Activated T-cell treated with anti-CD3 and anti-CD28 coated beads, Interleukin-2, amount 50 U/mL, for 48 hours (primary cell): ENCODE measurements at places on chromosomes 1 and 21.
A peak's percentile ranks its signal among the peaks of the same experiment; 100 is the strongest.

- no peak for DNase-seq
Measured at GRCh38 chr1:195594322-195594721, 1013.9 kb downstream of the KCNT2 start.

GRCh38 chr1:42936309-42937078 is 22.2 kb downstream of the SLC2A1 start:
- DNase-seq: peak; percentile 55

DNA sequence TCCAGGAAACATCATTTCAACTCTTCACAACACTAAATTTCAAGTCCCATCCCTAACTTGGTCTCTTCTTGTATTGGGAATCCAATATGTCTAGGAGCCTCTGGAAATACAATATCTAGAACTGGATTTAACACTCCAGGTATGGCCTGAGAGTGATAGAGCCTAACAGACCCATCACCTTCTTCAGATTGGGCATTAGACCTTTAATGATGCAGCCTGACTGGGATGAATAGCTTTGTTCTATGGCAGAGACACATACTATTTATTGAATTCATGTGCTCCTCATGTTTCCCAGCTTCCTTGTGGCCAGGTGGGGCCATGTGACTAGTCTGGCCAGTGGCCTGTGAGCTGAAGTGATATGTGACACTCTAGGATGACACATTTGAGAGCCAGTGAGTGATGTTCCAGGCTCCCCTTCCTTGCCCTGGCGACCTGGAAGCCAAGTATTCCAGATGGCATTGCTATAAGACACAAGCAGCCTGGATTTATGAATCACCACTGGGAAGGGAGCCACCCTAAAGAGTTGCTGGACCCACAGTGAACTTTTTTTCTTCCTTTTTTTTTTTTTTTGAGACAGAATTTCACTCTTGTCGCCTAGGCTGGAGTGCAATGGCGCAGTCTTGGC is 31.0 kb upstream of the POU3F1 start:
- DNase-seq: no peak

DNA sequence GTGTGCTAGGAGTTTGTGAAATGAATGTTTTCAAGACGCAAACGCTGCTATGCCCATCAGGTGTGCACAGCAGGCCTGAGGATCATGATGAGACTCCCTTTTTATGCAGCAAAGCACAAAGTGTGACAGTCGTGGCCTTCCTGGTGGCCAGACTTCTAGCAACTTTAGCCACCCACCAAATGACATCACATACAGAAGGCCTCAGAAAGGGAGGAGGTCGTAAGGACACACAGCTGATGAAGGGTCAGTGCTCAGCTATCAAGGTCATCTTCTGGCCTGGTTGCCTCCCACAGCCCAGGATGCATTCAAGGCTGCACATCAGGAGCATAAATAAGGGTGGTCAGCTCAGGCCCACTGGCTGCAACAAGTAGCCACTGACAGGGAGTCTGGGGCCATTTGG is 36.6 kb downstream of the BMP8A start:
- DNase-seq: no peak

DNA sequence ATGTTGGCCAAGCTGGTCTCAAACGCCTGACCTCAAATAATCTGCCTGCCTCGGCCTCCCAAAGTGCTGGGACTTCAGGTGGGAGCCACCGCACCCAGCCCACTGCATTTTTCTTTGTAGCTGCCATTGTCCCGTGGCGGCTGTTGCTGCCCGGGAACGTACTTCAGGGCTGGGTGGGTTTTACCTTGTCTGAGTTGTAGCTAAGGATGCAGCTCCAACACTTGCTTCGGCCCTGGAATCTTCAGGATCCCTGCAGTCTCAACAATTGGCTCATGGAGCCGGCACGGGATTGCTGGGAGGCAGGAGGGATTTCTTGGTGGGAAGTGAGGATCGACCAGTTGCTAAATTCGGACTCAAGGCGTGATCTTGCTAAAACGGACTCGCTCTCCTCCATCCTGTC is 10.7 kb downstream of the TNFRSF8 start:
- DNase-seq: no peak

- DNase-seq: no peak
Measured at GRCh38 chr1:213171711-213172110, 120.7 kb downstream of the RPS6KC1 start.

- no peak for DNase-seq
Measured at GRCh38 chr1:157245823-157246222, 107.6 kb upstream of the ETV3 start.

GRCh38 chr1:218425647-218426342 is 80.7 kb downstream of the TGFB2 start:
- DNase-seq: no peak

DNA sequence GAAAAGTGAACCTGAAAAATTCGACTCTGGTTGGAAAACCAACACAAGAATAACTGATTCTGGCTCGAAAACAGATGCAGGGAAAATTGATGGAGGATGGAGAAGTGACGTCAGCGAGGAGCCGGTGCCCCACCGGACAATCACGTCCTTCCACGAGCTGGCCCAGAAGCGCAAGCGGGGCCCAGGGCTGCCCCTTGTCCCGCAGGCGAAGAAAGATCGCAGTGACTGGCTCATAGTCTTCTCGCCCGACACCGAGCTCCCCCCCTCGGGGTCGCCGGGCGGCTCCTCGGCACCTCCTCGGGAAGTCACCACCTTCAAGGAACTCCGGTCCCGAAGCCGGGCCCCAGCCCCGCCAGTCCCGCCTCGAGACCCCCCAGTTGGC is 1.9 kb downstream of the RUSC1 start:
- DNase-seq: no peak

DNA sequence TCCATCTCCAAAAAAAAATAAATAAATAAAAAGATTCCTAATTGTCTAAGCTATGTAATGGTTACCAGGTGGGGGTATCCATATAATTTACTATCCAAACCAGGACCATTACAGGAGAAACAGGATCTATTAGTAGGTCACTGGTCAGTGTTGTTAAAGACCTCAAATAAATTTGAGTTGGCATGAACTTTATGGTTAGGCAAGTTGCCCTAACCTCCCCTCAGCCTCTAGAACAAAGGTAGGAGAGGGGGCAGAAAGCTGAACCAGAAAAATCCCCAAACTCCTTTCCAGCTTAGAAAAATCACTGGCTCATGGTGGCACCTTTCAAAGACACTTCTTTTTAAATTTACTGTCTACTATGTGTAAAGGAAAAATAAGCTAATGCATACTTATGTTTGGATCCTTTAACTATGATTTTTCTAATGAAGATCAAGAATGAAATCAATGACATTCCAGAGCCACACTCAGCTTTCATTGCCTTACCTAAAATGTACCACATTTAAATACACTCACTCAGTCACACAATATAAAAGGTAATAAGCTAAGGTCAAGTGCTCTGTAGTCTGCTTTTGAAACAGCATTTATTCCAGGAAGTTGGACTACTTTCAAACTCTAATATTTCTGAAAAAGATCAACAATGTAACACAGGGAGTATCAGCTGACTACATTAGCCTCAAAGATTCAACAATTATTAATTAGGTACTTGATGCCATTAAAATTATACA is 13.8 kb downstream of the EIF4G3 start:
- DNase-seq: no peak

DNA sequence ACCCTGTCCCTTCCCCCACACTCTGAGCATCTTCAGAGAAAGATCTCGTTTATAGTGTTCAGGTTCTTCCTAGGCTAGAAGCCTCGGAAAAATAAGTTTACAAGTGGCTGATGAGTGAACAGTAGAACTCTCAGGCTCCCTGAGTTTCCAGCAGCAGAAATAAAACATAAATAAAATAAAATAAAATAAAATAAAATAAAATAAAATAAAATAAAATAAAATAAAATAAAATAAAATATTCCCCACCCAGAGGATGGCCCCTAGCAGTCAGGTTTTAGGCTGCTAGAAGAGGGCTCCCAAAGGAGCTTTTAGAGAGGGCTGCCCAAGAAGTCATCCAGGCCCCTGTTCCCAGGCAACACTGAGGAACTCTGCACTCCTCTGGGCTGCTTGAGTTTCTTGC is 55.1 kb downstream of the KCNC4 start:
- DNase-seq: no peak

DNA sequence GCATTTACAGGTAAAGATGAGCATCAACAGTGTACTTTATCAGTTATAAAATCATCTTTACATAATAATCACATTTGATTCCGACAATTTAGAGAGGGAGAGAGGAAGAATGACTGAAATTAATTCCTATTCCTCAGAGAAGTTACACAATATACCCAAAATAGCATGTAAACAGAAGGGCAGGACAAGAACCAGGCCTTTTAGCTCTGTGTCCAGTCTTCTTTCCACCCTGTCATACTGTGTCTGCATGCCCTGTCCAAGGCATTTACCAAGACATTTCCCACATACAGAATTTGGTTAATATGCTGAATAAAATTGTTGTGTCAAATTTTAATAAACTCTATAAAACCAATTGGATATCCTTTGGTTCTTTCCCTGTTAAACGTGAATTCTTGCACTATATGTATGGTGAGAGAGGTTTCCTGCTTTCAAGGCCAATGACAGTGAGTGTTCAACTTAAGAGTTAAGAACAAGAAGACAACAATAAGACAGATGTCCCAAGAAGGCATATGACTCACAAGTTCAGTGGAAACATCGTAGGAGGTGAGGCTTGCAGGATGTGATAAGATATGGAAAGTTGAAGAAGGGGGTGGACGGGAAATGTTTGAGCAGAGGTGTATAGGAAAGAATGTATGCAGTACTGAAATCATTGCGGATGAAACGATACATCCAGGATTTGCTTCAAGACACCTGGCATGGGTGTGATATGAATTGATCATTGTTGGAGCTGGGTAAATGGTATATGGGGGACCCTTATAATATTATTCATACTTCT is 20.8 kb downstream of the LRRC8B start:
- no peak for DNase-seq

GRCh38 chr1:57468641-57469523 is 45.0 kb upstream of the DAB1 start:
- no peak for DNase-seq

DNA sequence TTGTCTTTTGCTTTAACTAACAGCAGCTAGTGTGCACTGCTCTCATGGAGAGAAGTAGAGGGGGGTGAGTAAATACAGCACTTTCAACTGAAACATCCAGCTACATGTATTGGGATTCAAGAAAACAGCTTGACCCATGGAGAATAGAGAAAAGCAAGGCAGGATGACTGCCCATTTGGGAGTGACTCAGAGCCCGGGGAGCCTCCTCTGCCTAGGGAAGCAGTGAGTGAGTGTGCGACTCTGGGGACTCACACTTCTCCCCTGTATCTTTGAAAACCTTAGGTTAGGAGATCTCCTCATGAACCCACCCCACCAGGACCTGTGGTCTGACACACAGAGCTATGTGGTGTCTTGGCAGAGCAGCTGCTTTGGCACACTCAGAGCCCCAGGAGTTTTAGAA is 82.0 kb upstream of the PTGFR start:
- no peak for DNase-seq

DNA sequence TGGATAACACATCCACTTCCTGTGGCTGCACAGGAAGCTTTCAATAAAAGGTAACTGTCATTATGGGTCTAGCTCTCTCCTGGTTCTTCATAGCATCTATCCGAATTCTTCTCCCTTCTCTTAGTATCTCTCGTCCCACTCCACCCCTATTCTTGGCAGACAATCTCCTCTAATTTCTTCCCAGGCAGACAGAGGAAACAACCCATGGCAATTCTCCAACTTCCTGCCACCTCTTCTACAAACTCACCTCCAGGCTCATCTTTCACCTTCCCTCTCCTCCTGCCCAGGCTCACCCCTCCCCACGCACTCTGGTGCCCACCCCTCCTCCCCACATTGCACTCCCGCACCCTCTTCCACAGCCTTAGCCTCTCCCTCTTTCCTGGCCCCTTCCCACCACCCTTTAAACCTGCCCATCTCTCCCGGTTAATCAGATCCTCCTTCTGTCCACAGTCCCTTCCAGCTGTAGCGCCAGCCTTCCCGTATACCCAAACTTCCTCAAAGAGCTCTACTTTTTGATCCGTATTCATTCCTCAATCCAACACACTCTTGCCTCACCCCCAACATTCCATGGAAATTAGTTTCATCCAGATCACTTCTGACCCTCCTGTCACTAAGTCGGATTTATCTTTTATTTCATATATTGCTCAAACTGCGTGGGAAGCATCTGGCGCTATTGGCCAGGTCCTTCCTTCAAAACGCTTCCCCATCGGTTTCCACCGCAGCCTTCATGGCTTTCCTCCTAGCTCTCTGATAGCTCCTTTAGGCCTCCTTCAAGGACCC is 25.9 kb downstream of the SHISA4 start:
- DNase-seq: no peak

GRCh38 chr1:115428676-115429075 is 90.6 kb upstream of the NGF start:
- no peak for DNase-seq

DNA sequence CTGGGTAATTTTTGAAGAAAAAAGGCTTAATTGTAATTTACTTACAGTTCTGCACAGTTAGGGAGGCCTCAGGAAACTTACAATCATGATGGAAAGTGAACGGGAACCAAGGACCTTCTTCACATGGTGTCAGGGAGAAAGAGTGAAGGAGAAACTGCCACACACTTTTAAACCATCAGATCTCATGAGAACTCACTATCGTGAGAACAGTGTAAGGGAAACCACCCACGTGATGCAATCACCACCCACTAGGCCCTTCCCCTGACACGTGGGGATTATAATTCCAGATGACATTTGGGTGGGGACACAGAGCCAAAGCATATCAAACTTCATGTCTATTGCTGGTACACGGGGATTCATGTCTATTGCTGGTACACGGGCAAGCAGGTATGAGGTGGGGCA is 5.3 kb upstream of the SFT2D2 start:
- DNase-seq: no peak

DNA sequence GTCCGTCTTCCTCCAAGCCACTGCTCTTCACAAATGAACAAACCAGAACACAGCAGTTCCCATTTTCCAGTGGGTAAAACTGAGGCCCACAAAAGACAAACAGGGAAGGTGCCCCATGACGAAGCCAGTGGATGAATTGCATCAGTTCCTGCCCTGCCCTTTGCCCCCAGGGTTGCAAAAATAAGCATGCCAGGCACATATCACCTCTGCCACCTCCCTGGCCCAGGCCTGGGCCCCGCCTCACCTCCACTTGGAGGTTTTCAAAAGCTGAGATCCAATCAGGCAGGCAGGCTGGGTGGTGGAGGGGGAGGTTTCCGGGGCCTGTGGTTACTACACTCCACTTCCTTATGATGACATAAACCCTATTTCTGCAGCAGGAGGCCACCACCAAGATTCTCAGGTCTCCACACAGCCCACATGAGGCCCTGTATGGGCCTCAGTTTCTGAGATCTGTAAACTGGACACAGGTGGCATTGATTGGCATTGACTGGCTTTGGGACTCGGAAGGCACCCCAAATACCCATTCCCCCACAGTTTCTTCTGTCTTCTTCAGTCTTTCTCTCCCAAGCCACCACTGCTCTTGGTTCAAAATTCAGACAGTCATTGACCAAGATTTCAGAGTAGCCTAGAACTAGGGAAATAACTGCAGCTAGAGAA is 4.1 kb downstream of the KIF21B start:
- DNase-seq: peak; percentile 90

GRCh38 chr1:89454845-89455521 is 69.6 kb upstream of the LRRC8B start:
- peak; percentile 62 for DNase-seq

GRCh38 chr1:91011726-91012125 is 10.1 kb downstream of the ZNF644 start:
- no peak for DNase-seq

GRCh38 chr1:170537798-170538503 is 6.0 kb downstream of the GORAB start:
- DNase-seq: no peak

GRCh38 chr1:225470211-225471108 is 42.6 kb upstream of the LBR start:
- peak; percentile 12 for DNase-seq
